Left hindlimb (tissue), 1 donor: ENCODE measurements at places on chromosomes 13 and 19.

DNA sequence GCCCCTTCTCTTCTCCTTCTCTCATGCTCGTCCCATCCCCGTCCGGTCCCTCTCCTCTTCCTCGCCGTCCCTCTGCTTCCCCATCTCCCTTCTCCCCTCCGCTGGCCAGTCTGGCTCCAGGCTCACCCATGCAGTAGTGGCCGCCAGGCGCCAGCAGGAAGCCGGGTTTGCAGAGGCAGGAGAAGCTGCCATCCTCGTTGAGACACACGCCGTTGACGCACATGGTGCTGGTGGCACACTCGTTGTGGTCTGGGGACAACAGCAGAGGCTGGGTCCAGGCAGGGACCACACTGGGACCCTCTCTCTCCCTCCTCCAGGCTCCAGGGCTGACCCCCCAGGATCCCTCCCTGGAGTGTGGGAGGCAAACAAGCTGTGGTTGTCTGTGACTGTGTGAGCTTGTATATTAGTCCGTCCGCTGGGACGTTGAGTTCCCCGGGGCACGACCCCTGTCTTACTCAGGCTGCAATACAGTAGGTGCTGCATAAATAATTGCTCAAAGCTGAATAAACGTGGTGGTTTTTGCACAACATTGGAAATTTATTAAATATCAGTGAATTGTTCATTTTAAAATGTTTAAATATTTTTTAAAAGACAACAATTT lies 16.4 kb downstream of the FBN3 start:
- no peak for DNase-seq

DNA sequence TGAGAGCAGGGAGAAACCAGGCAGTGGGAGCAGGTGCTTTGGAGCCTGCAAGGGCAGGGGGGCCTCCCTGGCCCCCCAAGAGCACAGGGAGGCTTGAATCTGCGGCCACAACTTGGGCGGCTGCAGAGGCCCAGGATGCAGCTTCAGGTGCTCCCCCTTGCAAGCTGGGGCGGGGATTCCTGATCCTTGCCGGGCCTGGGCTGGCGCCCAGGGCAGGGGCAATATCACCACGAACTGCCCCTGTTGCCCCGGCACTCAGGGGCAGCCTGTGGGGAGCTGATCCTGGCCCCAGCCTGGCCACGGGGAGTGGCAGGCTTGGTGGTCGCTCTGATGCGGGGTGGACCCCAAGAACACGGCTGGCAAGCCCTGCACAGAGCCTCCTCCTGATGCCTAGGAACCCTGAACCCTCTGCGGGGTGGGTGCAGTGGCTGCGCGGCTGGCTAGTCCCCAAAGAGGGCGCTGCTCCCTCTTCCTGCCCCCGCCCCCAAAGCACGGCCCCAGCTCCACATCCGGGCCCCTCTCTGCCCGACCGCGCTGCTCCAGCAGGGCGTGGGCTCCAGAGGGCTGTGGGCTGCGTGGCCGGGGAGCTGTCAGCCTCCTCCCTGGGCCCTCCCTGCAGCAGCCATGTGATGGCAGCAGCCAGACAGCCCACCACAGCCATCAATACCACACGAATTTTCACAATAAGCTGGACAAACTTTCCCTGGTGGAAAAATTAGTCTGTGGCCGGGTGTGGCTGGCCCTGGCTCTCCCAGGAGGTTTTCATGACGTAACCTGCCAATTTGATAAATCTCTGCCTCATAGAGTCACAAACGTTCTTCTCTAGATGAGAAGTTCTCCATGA lies 21.0 kb downstream of the TNFSF9 start:
- DNase-seq, result peak; percentile 42

GRCh38 chr13:71214821-71215220 lies 652.2 kb downstream of the DACH1 start:
- DNase-seq, result no peak

GRCh38 chr19:35061583-35062373 lies 20.3 kb downstream of the HPN start:
- DNase-seq, result peak; percentile 1

DNA sequence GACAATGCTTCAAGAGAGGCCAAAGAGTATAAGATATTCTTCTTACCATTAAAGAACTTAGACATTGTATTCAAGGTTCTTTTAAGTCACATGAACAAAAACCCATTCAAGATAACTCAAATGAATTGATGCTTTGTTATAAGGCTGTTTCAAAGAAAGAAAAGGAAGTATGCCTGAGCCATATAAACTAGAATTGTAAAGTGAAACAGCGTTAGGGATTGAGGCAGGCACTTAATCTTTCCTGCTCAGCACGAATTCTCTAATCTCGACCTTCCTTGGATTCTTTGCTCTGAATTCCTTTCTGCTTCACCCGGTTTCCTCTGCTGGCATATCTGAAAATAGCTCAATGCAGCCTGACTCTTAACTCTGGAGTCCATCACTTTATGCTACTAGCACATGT lies 595.4 kb downstream of the DIAPH3 start:
- no peak for DNase-seq

- DNase-seq, result no peak
Measured at GRCh38 chr19:1839658-1840540, 8.4 kb downstream of the REXO1 start.
